Smooth muscle cell of trachea (primary cell): ENCODE measurements at places on chromosomes 6 and 20. TPM values are rescaled to one million over a fixed set of nuclear protein-coding genes. Genes with fewer than 3 reads are reported as not detected.

The FRK gene
- 1.5 and 1.7 TPM in 2 replicates for total RNA-seq

The PPARD gene
- 11.2 and 11.7 TPM in 2 replicates for total RNA-seq

The CST2 gene
- total RNA-seq: not detected in 2 replicates

The ULBP3 gene
- total RNA-seq: 12.6 and 28.4 TPM in 2 replicates

The FAM83C gene
- not detected in 2 replicates for total RNA-seq

The TNNC2 gene
- total RNA-seq: 1.0 and 2.2 TPM in 2 replicates

The TRIM15 gene
- not detected in 2 replicates for total RNA-seq

The NDUFAF4 gene
- total RNA-seq: 7.1 and 9.7 TPM in 2 replicates

The GLP1R gene
- total RNA-seq: not detected in 2 replicates

The MYH7B gene
- total RNA-seq: 0.15 and 0.33 TPM in 2 replicates

The DNAJC5 gene
- total RNA-seq: 54.8 and 77.4 TPM in 2 replicates

The WFDC8 gene
- total RNA-seq: not detected in 2 replicates

The PPP1R3G gene
- total RNA-seq: 3.3 and 6.8 TPM in 2 replicates

The STMND1 gene
- not detected in 2 replicates for total RNA-seq

The STXBP5 gene
- total RNA-seq: 60.2 and 60.7 TPM in 2 replicates

The KIAA0408 gene
- 1.8 and 3.8 TPM in 2 replicates for total RNA-seq

The SYCP2 gene
- 0.44 and 0.50 TPM in 2 replicates for total RNA-seq

The SLC22A23 gene
- total RNA-seq: 4.7 and 10.3 TPM in 2 replicates

The SYCP2L gene
- not detected in 2 replicates for total RNA-seq

The PRICKLE4 gene
- total RNA-seq: 0.83 TPM in 1 of 2 replicates, not detected in the other

The ERGIC3 gene
- total RNA-seq: 455 and 566 TPM in 2 replicates

The BPIFB2 gene
- not detected in 2 replicates for total RNA-seq
